Activated T-cell treated with anti-CD3 and anti-CD28 coated beads, Interleukin-2, amount 50 U/mL, for 4 hours (primary cell): ENCODE measurements at places on chromosomes 4 and X.

- no peak for DNase-seq
These were observed 181.3 kb upstream of the KLF3 start for GRCh38 chr4:38482696-38483095.

GRCh38 chr4:17195461-17196275 lies 297.2 kb upstream of the LDB2 start:
- no peak for DNase-seq

DNA sequence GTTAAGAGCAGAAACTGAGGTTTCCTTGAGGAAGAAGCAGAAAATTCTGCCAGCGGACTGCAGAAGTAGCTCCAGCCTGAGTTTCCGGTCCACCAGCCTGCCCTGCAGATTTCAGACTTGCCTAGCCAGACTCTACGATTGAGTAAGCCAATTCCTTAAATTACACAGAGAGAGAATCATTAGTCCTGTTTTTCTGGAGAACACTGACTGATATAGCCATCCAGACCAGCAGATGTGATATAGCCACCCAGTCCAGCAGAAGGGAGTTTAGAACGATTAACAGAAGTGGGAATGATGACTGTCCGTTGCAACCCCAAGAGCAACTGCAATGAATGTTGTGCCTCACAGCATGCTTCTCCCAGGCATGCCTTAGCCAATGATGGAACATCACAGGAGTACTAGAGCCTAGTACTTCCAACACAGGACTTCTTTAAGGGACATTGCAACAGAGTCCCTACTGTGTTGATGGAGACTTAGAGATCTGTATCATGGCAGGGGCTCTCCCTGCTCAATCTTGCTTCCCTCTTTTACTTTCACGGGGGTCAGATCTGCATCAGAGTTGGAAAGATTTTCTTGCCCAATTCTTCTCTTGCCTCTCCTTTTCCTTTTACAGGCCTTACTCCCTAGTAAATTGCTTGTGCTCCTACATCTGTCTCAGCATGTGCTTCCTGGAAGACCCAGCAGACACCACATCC lies 264.6 kb upstream of the CLNK start:
- DNase-seq: no peak

DNA sequence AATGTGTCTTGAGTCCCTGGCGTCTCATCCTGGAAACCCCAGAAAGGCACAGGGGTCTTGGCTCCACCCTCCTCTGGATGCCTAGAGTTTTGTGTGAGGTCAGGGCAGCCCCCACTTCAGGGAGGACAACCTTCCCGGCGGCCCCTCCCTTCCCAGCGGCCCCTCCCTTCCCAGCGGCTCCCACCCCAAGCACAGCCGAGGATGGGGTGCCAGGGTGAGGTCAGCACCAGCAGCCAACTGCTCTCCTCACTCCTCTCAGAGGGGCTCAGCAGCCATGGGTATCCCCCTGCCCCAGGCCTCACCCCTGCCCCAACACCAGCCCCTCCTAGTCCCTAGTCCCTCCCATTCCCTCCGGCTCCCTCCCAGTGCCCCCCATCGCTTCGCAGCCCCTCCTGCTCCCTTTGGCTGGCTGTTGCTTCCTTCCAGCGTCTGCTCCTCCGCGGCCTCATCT lies 17.4 kb downstream of the DGKQ start:
- no peak for DNase-seq

DNA sequence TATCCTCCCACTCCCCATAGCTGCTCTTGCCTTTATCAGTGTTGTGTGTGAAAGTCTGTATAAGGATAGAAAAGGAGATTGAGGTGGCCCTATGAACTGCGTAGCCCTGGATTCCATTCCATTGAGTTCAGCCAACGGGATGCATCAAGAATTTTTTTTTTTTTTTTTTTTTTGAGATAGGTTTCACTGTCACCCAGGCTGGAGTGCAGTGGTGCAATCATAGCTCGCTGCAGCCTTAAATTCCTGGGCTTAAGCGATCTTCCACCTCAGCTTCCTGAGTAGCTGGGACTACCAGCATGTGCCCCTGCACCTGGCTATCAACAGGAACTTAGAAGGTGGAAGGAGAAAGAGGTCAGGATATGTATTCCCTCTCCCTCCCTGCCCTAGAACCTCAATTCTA lies 187.2 kb upstream of the SPRY1 start:
- DNase-seq: no peak

- DNase-seq: no peak
These were observed 21.5 kb downstream of the ARSJ start for GRCh38 chr4:113957956-113958355.

DNA sequence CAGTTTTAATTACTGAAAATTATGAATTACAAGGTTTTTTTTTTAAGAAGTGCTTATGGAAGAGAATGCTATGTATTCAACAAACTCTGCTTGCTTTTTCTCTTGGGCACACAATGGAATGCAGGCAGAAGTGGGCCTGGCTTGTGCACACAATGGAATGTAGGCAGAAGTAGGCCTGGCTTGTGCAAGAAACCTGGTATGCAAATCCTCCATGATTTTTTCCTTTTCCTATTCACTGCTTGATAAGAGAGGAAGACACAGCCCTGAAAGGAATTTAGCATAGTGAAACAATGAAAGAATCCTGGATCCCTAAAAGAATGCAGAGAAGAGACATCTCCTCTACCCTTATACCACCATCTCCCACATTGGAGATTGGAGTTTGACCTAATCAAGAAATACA lies 138.4 kb downstream of the COL25A1 start:
- DNase-seq: no peak

DNA sequence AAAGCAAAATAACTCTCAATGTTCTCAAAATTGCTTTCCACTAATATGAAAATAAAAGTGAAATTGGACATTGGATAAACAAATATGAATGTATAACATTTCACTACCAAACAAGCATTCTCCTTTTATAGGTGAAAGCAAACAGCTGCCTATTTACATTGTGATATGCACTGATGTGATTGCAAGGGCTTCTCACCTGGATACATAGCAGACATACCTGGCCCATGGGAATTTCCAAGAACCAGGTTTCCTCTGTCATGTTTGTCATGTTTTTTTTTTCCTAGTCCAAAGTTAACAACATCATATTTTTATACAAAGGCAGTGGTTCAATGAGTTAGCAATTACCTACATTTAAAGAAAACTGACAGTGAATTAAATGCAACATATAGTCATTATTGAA lies 228.5 kb downstream of the ANKRD50 start:
- no peak for DNase-seq

GRCh38 chr4:14787221-14787620 lies 215.1 kb upstream of the CPEB2 start:
- no peak for DNase-seq

DNA sequence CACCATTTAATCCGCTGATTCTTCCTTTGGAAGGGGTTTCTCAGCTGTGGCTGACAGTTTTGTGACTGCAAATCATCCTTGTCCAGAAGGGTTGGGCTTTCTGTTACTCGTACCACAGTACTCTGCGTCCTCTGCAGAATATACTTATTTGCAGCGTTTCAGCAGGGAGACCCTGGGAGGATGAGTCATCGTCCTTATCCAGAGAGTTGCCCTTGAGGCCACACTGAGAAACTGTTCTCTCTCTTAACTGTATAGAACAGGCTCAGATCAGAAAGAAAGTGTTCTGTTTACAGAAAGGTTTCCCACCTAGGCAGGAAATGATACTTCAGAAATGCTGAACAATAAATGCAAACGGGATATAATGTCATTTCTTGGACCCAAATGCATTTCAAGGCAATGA lies 47.8 kb upstream of the DDX53 start:
- no peak for DNase-seq
